ENCODE measurements at places on chromosomes 13 and 19.

DNA sequence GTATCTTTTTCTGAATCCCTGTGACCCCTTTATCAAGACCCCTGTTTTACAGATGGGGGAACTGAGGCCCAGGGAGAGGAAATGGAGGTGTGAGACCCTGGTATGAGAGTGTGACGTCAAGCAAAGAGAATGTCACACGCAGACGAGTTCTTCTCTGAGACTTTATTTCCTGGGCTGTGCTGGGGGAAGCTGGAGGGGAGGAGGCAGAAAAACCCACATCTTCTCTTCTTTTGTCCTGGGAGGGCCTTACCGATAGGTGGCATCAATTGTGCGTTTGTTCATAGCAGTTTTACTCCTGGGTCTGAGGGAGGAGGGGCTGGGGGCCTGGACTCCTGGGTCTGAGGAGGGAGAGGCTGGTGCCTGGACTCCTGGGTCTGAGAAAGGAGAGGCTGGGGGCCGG lies 4.9 kb upstream of the KLK15 start:
- DNase-seq, result no peak

DNA sequence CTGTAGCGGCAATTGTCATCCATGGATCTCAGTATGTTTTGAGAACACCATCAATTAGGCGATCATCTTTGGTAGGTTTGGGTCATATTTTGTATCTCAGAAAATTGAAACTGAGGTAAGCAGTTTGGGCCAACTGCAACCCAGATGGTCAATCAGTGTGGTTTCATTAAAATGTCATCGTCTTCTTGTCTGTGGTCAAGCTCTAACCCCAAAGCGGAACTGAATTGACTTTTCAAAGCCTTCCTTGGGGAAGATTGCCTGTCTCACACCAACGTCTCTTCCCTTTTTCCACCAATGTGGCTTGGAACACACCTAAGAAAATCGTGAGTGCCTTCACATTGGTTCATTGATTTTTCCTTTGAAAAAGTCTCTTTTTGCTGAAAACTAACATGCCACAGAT lies 56.3 kb upstream of the UBAC2 start:
- DNase-seq, result no peak

DNA sequence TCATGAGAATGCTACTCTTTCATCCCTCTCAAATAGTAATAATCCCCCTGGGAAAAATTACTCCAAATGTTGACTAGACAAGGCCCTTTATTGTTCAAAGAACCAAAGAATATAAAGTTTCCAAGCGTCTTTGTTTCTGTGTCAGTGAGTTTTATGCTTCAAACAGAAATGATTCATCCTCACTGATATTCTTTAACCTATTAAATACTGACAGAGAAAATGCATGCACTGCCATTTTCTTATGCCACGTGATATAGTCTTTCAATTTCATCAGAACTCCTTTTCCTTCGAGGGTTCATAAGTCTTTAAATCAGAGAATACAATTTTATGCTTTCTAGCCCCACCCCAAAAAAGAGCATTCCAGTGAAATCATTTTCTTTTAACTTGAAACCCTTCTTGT lies 211.6 kb downstream of the SHISA2 start:
- DNase-seq, result no peak

- no peak for DNase-seq
Observed at GRCh38 chr13:90414691-90415596, 932.5 kb upstream of the MIR17HG start.

DNA sequence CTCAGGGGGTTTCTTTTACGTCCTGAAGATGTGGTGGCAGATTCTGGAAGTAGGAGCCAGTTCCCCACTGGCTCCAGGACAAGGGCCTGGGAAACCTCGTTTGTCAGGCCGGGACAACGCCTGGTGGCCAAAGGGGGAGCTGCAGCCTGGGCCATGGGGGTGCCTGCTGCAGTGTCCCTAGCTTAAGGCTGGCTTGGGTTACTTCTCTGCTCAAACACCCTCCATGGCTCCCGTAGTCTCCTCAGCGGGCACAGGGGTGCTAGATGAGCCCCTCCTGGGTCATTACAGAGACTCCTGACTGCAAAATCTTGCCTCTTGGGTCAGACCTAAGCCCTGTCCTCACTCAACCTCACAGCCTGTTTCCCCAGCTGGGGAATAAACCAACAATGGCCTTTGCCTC lies 14.7 kb downstream of the CILP2 start:
- DNase-seq, result no peak

GRCh38 chr13:97295283-97296182 lies 73.4 kb downstream of the MBNL2 start:
- no peak for DNase-seq

- no peak for DNase-seq
Observed at GRCh38 chr13:97174638-97175037, 47.5 kb upstream of the MBNL2 start.

- DNase-seq, result no peak
Observed at GRCh38 chr13:27820524-27821482, 28.5 kb downstream of the GSX1 start.

DNA sequence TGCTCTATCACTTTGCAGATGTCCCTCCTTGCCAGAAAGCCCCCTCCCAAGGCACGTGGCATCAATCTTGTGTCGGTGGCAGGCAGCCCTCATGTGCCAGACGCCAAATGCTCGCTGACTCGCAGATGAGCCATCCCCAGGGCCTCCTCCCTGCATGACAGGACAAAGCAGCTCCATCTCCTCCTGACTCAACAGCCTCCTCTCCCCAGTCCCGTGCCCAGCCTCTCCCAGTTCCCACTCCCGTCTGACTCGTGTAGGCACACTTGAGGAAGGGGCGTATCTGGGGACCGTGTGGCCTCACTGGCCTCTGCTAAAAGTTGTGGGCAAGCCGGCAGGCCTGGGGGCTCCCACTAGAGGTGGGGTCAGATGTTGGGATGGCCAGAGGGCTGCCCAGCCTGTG lies 133.6 kb downstream of the STK24 start:
- no peak for DNase-seq

DNA sequence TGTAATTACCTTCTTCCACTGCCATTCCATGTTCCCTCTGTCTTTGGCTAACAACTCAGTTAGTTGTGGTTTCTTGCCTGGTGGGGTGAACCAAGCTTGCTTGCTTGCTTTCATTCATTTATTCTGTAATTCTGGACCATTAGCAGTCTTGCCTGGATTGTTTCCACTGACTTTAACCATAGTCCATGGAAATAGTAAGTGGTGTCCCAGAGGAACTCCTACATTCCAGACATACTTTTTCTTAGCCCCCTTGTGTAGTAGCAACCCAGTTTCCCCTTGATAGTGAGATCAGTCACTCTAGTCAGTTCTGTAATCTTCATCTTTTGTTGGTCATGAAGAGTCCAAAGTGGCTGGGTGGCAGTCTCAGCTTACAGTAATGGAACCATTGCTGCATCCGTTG lies 23.2 kb downstream of the PDS5B start:
- no peak for DNase-seq

- DNase-seq, result no peak
Observed at GRCh38 chr19:47545061-47545948, 27.6 kb downstream of the ZNF541 start.

GRCh38 chr19:32661318-32661717 lies 13.7 kb downstream of the ANKRD27 start:
- no peak for DNase-seq

DNA sequence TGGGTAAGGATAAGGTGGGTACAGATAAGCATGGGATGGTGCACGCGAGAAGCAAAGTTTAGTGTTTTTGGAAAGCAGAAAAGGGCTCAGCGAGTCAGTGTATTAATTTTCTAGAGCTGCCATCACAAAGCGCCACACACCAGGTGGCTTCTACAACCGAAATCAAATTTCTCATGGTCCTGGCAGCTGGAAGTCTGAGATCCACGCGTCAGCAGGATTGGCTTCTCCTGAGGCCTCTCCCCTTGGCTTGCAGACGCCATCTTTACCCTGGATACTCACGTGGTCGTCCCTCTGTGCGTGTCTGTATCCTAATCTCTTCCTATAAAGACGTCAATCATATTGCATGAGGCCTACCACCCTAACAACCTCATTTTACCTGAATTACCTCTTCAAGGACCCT lies 51.5 kb upstream of the USP29 start:
- no peak for DNase-seq

Data from stimulated activated CD8-positive, alpha-beta memory T cell treated with anti-CD3 and anti-CD28 coated beads, Interleukin-4, amount 100 ng/mL, for 4 hours (primary cell).